ENCODE measurements at places on chromosomes 4 and X.

DNA sequence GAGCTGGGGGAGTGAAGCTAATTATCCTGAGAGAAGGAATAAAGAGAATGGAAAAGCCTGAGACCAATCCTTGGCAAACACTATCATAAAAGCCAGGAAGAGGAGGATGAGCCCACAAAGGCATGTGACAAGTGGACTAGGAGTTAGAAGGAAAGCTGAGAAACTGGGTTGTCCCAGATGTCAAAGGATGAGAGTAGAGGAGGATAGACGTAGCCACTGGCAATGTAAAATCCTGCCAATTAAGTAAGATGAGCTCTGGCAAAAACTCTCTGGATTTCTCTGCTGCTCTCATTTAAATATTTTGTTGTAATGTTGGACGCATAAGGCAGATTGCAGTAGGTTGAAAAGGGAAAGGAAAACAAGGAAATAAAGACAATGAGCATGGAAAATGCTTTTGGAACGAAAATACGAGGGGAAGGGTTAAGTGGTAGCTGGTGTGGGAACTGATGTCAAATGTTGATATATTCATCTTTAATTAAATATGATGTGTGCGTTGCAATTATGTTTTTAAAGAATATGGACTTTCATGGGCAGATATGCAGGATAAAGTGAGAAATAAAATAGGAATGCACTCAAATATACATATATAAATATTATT lies 14.2 kb upstream of the VEGFC start:
- no peak for DNase-seq

GRCh38 chr4:59537246-59537886 lies 1662.8 kb upstream of the ADGRL3 start:
- DNase-seq, result no peak

GRCh38 chrX:65838674-65839073 lies 171.2 kb downstream of the MSN start:
- DNase-seq, result no peak

DNA sequence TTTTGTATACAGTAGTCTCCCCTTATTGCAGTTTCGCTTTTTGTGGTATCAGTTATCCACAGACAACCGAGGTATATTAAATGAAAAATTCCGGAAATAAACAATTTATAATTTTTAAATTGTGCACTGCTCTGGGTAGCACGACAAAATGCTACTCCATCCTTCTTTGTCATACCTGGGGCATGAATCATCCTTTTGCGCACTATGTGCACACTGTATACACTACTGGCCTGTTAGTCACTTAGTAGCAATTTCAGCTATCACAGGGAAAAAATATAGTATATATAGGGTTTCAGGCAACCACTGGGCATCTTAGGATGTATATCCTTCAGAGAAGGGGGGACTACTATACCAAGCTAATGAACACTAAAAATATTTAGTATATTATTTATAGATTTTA lies 198.8 kb upstream of the FAT4 start:
- no peak for DNase-seq

DNA sequence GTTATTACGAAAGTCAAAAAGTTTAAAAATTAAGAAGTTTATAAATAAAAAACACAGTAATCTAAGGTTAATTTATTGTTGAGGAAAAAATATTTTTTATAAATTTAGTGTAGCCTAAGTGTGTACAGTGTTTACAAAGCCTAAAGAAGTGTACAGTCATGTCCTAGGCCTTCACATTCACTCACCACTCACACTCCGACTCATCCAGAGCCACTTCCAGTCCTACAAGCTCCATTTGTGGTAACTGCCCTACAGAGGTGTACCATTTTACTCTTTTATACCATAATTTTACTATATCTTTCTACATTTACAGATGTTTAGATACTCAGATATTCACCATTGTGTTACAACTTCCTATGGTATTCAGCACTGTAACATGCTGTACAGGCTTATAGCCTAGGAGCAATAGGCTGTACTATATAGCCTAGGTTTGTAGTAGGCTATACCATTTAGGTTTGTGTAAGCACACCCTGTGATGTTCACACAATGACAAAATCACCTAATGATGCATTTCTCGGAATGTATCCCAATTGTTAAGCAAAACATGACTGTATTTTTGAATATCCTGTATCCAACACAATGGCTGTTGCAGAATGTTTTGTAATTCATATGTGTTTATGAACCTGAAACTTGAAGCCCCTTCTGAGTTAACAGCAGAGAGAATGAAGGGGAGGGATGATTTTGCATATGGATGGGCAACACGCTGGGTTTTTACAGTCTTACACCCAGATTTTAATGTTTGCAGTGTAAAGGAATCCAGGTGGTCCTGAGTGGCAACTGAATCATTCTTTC lies 3.1 kb downstream of the PPBP start:
- no peak for DNase-seq

- DNase-seq, result no peak
Measured at GRCh38 chrX:53281963-53282695, 745 bp upstream of the IQSEC2 start.

DNA sequence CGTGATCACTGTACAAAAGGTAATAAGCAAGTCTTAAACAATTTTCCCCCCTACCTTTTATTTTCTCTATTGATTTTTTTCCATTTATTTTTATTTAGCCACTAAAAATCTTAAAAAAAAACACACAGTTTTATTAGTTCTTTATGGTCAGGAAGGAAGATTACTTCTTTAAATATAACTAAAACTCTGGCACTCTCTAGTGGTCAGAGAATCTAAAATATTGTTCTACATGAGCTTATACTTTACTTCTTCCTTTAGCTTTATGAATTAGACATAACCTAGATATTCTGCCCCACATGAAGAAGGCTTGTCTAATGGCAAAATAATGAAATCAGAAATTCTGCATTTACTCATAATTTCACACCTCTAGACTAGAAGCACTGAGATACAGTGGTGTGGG lies 135.2 kb downstream of the PDE5A start:
- peak; percentile 35 for DNase-seq

GRCh38 chr4:164949448-164950143 lies 27.9 kb downstream of the TRIM61 start:
- DNase-seq, result no peak

DNA sequence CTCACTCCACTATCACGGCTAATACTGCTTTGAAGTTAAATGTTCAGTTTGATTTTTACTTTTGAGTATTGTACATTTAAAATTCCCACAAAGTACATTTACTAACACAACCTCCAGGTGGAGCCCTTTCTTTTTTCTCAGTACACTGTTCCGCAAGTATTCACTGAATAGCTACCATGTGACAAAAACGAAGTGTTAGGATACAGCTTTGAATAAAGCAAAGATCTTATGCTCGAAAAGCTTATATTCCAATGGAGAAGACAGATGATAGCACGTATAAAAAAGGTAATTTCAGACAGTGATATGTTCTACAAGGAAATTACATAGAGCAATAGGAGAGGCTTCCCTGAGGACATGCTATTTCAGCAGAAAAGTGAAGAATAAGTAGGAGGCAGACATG lies 60.7 kb upstream of the ABCG2 start:
- no peak for DNase-seq

GRCh38 chr4:161188578-161188977 lies 975.2 kb downstream of the FSTL5 start:
- DNase-seq, result no peak

DNA sequence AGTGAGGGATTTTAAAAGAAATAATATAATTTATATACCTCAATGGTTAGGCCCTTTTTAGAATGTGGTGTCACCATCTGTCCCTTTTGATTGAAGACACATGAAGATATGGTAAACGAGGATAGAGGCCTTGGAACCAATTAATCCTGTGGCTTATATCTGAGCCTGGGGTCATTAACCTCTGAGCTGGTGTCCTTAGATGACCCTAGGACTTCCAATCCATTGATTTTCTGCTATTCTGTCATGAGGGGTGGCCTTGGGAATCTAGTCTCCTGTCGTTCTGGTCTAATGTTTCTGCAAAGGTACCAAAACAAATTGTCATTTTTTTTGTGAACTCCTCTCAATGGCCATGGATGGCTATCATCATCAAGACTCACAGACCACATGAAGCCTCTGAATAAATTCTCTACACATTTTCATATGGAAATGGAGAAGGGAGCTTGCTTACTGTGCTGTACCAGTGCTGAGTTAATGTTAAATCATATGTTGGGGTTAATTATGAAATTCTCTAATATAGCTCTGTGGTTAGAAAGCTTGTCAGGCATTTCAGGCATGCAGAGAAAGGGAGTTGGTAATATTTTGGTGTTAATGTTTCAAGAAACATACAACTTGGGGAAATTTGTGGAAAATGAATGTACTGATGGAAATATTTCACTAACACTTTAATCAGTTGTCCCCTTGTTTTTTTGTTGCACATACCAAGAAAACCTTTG lies 204.2 kb upstream of the IL15 start:
- no peak for DNase-seq

GRCh38 chrX:111784667-111785066 lies 91.3 kb upstream of the TRPC5OS start:
- DNase-seq, result no peak

DNA sequence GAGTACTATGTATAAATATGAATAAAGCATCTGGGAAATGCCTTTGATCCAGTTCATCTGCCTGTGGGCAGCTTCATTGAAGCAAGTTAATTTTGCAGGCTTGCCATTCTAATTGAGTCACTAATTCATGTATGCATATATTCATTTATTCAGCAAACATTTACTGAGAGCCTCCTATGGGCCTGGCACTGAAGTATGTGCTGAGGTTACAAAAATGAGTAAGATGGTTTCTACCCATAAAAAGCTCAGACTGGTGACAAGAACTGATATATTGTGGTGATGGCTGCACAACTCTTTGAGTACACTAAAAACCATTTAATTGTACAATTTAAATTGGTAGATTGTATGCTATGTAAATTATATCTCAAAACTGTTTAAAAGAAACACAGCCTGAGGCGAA lies 1.1 kb upstream of the MRPL1 start:
- no peak for DNase-seq

DNA sequence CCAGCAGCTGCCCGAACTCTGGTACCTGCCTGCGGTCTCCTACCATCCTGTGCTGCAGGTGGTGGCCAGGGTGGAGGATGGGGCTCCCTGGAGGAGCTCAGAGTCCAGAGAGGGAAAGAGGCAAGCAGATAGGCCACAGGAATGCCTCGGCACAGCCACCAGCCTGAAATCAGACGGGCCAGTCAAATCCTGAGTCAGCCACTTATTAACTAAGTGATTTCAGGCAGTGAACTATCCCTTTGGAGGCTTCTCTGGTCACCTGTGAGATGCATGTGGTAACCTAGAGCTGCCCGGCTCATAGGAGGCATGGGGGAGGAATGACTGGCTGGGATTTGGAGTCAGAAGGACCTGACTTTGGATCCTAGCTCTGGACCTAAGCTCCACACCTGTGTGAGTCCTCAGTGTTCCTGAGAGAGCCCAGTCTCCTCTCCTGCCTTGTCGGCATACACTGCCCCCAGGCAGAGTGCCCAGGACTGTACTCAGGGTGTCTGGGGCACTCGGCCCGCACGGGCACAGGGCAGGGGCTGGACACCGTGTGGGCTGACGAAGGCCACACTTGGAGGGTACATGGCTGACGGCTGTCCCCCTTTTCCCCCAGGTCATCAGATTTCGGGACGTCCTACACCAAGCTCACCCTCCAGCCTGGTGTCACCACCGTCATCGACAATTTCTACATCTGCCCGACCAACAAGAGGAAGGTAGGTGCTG lies 96.4 kb upstream of the PSAPL1 start:
- DNase-seq, result no peak

GRCh38 chrX:118347131-118347530 lies 1.2 kb downstream of the WDR44 start:
- peak; percentile 14 for DNase-seq

DNA sequence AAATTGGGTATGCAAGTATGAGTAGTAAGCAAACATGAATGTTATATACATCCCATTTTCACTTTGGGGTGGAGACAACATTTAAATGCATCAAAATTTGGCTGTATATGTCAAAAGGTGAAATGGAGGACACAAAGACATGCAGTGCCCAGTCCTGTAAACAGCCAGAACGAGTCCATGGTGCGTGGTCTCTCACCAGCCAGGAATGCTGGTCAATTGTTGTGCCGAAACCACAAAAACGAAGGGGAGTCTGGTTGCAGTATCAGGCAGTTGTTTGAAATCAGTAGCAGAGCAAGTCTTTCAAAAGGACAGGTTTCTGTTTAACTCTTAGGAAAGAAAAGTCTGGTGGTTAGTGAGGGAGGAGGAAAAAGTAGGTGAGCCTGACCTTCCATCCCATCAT lies 22.3 kb upstream of the RNF150 start:
- no peak for DNase-seq

DNA sequence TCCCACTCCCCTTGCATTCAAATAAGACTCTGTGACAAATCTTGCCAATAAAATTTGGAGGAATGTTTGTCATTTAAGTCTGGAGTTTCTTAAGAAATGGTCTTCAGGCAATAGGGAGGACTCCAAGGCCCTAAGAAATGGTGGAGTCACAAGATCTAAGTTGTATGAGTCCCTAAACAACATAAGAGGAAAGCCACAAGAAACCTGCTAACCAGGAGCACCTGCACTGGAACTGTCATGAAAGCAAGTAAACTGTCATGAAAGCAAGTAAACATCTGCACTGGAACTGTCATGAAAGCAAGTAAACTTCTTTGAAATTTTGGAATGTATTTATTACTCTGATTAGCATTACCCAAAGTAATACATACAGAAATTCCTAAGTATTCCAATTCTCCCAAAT lies 3.5 kb downstream of the CNOT6L start:
- no peak for DNase-seq

DNA sequence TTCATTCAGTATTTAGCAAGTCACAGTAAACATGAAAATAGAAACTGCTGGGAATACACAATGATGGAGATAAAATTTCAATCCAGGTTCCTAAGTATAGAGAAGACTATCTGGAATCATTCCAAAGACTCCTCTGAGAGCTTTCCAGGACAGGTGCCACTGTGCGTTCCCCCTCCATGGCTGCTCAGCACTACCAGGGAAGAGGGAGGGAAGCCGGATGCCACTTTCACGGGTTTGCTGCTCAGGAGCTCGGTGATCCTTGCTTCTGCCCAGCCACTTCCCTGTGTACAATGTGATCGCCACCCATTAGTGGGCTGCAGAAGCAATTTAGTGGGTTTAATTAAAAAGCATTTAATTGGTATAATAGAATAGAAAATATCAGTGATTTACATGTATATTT lies 94.5 kb downstream of the FNIP2 start:
- DNase-seq, result no peak

DNA sequence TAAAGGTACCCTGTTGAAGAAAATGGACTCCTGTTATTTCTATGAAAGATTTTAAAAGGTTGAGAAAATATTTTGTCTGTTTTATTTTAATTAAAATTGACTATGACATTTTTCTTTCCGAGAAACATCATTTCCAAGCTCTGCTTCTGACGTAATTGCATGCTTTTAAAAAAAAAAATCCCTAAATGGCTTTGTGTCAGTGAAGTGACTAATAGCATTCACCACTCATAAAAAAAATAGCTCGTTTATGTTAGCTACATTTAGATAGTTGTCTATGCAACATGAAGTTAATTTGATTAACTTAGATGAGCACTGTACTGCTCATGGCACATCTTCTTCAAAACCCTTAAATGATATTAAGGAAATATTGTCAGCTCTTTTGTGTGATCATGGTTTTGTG lies 105.1 kb upstream of the KLHL13 start:
- DNase-seq, result no peak

- DNase-seq, result no peak
Measured at GRCh38 chr4:92232566-92232965, 71.2 kb upstream of the GRID2 start.

- DNase-seq, result peak; percentile 82
Measured at GRCh38 chrX:81957900-81958545, 756.1 kb downstream of the SH3BGRL start.

GRCh38 chr4:112322866-112323265 lies 25.7 kb downstream of the ALPK1 start:
- DNase-seq, result no peak
